Stimulated activated CD8-positive, alpha-beta memory T cell treated with anti-CD3 and anti-CD28 coated beads, Interleukin-2, amount 100 ng/mL, for 1 hour (primary cell): ENCODE measurements at places on chromosomes 1 and 21.

- DNase-seq = no peak
Observed at GRCh38 chr1:179146911-179147310, 65.0 kb downstream of the TOR3A start.

DNA sequence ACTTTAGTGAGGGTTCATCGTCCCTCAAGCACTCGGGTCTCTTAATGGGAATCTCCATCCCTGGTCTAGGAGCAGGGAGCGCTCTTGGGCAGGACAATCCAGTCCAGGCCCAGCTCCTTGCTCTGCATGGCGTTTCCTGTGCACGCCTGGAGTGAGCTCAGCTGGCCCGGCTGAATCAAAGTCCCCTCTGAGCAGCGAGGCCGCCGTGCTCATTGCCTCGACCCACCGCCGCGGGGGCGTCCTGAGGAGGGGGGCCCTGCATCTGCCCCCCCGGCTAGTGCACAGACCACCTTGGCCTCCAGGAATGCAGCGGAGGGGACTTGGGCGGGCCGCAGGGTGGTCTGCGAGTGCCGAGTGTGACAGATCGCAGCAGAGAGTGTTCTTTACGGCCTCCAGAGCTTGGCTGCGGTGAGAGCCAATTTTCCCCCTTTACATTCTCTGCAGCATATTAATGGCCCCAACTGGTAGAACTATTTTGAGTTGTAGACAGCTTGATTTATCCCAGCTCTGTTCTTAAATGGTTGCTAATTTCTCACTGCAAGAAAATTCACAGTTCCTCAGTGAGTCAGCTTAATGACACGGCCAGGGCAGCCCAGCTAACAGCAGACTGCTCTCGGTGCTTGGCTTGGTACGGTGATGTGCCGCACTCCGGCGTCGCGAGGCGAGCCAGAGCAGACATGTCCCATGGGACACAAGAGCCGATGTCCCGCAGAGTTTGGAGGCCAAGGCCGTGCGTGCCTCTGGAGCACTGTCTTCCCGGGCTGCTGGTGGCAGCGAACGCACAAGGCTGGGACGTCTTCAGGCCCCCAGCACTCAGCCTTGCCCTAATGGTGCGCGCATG is 39.8 kb downstream of the SNAP47 start:
- DNase-seq = no peak

DNA sequence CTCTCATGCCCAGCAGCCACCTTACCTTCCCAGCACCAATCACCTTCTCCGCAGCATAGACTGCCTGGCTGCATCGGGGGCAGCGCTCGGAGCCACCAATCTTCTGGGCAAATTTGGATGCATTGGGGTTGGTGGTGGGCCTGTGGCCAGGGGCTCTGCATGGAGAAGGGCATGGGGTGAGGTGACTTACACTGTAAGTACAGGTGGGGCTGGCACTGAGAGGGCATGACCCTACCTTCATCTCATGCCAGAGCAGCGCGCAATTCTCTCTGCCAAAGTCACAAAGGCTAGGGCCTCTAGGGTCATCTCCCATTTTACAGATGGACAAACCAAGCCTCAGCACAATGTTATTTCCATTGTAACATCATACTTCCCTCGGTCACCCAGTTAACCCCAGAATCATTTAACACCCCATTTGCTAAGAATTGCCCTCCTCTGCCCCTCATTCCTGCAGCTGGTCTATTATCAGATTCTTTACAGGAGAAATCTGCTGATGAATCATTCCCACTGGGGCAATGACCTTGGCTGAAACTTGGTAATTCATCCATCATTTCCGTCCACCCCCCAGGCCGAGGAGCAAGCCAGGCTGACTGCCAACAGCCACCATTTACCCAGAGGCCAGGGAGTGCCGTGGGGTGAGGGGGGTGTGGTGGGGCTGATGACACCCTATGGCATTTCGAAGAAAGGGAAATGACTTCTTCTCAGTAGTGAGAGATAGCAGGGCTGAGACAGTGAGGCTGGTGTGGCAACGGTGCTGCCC is 17.9 kb downstream of the CSRP1 start:
- no peak for DNase-seq

GRCh38 chr1:10962483-10962882 is 50.0 kb upstream of the TARDBP start:
- DNase-seq = no peak

DNA sequence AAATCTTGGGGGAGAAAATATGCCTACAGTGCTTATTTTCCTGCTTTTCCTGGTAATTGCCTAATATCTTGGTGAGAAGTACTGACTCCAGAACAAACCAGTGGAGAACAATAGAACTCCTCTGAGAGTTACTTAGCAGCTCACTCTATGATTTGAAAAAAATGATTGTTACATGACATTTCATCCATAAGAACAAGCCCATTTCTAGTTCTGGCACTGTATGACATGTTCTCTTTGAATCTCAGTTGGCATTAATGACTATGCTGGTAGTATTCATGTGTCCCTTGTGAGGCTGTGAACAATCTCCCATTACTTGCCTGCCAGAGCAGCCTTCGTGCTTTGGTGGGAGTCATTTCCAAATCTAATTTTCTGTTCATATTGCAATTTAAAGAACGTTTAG is 58.0 kb downstream of the CLIC4 start:
- DNase-seq = no peak

DNA sequence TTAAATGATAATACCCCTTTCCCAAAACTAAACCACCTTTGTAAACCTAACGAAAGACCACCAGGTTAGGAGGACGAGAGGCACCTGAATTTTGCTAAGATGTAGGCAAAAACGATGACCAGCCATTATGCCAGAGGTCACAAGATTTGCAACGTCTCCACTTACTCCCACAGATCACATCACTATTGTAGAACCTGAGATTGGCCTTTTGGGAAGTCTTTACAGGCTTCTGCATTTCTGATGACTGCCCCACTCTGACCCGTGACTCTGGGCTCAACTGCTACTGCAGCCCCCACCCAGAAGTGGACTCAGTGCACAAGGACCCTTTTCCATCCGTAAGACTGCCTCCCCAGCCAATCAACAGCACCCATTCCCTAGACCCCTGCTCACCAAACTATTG is 36.4 kb upstream of the COL6A2 start:
- DNase-seq = no peak

GRCh38 chr1:29439615-29440014 is 203.3 kb downstream of the PTPRU start:
- DNase-seq = no peak

- no peak for DNase-seq
Observed at GRCh38 chr21:39251326-39251725, 62.1 kb downstream of the BRWD1 start.

DNA sequence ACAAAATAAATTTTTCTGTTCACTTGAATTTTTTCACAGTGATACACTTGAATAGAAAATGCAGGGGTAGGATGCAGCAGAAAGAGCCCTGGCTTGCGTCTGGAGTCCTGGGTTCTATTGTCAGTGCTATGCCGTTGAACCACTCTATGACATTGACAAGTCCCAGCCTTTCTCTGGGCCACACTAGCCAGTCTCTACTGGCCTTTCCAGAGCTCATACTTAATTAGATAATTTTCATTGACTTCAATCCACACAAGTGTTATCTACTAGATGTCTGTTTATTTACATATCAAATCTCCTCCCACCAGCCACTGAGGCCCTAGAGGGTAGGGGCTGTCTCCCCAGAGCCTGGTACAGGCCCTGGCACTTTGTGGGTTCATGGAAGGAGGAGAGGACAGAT is 15.5 kb upstream of the CELA3B start:
- DNase-seq = no peak

DNA sequence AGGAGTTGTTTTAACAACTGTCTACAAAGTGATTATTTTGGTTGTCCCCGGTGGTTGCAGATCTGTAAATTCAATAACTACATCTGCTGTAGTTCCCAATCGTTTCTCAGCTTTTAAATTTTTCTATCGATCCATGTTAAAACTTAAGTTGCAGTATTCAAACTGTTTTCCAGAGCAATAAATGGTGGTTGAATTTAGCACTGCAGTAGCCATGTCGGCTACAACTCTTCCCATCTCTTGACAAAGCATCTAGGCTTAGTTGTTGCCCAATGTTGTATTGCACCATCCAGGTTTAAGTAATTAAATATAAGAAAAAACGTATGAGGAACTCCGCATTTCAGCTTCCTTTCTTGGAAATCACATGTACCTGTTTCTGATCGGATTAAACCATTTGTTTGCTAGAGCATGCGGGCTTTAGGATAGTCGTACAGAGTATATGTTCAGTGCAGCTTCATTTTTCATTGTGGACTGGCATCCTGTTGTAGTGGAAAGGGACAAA is 996 bp downstream of the CNIH4 start:
- DNase-seq = no peak

GRCh38 chr1:242788771-242789170 is 264.3 kb upstream of the PLD5 start:
- DNase-seq = no peak

- no peak for DNase-seq
Observed at GRCh38 chr21:44966135-44967081, 26.6 kb downstream of the SLX9 start.
